Inflammatory macrophage (primary cell): ENCODE measurements at places on chromosomes 13 and 19.

- DNase-seq = peak; percentile 45
Measured at GRCh38 chr19:1057176-1057855, 9.7 kb upstream of the ARHGAP45 start.

GRCh38 chr13:31090961-31091624, 70.6 kb downstream of the HSPH1 start:
- no peak for DNase-seq

DNA sequence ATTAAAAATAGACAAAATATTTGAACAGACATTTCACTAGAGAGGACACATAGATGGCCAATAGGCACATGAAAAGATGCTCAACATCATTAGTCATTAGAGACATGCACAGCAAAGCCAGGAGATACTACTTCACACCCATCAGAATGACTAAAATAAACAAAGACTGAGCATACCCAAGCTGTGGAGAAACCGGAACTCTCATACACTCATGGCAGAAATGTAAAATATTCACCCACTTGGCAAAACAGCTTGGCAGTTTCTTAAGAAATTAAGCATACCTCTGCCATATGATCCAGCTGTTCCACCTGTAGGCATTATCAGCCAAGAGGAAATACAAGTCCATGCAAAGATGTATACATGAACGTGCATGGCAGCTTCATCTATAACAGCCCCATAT, 213.4 kb downstream of the TSHZ3 start:
- no peak for DNase-seq

GRCh38 chr13:41398494-41399170, 58.7 kb upstream of the RGCC start:
- no peak for DNase-seq

DNA sequence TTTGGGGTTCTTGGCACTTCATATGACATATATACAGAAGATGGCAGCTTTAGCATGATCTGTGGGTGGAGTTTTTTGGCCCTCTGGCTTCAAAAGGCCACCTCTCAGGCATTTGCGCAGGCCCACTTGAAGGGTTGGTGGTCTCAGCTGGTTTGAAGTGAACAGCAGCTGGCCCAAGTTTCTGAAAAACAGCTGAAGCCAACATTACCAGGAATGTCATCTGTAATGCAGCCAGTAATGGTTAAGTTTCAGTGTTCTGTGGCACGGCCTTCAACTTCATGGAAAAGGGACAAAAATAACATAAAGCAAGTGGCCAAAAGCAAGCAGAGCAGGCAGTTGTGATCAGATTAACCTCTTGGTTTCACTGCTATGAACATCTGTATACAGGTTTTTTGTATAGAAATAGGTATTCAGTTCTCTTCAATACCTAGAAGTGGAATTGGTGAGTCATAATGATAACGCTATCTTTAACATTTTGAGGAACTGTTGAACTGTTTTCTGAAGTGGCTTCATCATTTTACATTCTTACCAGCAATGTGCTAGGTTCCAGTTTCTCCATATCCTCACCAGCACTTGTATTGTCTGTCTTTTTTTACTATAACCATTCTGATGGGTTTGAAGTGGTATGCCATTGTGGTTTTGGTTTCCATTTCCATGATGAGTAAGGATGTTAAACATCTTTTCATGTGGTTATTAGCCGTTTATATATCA, 245.4 kb downstream of the SHISA2 start:
- no peak for DNase-seq

- no peak for DNase-seq
Measured at GRCh38 chr13:23928985-23929384, 31.7 kb upstream of the C1QTNF9B start.
